Epithelial cell of proximal tubule (primary cell): ENCODE measurements at places on chromosomes 7 and 10.

- DNase-seq, result no peak
These were observed 4.4 kb downstream of the RNF216 start for GRCh38 chr7:5776894-5777660.

GRCh38 chr7:24052572-24053260 lies 231.3 kb upstream of the NPY start:
- no peak for DNase-seq

DNA sequence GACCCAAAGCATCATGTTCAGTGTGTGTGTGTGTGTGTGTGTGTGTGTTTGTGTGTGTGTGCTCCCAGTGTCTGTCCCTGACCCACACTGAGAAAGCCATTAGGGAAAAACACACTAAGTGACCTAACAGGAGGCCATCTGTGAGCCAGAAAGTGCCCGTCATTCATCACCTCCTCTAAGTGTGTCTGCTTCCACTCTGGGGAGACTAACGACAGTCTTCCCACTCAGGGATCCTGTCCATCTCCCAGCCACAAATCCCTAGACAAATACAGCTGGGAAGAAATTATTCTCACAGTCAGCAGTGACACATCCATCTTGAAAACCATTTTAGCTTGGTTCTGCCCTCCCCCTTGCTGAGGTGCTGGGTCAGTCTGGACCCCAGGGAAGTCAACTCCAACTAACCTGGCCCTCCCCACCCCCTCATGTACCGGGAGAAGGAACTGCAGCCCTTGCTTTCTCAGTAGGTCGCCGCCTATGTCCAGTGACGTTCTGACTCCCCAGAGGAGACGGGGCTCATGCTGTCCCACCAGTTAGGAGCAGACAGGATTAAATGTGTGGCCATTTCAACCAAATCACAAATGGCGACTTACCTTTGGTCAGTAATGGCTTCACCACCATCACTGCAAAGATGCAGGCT lies 296.5 kb upstream of the ZNF32 start:
- no peak for DNase-seq

DNA sequence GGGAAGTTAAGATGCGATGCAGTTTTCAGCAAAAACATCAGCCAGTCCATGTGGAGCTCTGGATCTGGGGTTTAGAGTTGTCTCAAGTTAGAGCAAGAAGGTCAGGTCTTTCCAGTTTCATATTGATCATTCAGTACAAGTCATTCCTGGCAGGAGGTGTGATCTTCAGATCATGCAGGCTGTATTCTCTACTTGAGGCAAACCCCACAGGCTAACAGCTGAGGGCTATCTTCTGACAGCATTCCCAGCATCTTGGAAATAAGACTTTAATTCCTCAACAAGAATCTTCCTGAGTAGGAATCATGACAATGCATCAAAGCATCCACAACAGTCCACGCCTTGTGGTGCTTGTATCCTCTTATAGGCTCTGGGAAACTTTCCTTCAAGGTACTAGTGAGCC lies 94.9 kb upstream of the ZNF438 start:
- no peak for DNase-seq

DNA sequence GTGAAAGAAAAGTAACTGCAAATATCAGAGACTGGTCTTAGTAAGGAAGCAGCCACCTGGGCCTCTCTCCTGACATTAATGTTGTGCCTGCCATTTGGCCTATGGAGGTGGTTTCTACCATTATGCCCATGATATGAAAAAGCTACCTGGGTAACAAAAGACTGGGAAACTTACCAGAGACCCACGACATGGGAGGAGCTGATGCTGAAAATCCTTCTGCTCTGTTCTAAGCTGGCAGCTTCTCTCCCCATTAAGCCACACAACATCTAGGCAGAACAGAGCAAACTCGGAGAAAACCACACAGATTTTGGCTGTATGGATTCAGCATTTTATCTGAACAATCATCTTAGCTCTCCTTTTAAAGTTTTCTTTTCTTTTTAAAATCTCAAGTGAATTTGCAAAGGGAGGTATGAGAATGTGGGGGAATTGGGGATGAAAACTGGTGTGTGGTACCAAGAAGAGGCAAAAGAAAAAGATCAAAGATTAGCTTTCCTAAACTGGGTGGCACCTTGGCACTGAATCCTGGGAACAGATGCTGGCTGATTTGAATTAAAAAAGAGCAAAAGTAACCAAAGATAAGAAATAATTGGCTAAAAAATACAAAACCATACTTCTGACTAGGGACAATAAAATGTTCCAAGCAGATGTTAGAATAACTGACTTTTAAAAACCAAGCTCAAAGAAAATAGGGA lies 128.6 kb upstream of the ANKRD1 start:
- no peak for DNase-seq

DNA sequence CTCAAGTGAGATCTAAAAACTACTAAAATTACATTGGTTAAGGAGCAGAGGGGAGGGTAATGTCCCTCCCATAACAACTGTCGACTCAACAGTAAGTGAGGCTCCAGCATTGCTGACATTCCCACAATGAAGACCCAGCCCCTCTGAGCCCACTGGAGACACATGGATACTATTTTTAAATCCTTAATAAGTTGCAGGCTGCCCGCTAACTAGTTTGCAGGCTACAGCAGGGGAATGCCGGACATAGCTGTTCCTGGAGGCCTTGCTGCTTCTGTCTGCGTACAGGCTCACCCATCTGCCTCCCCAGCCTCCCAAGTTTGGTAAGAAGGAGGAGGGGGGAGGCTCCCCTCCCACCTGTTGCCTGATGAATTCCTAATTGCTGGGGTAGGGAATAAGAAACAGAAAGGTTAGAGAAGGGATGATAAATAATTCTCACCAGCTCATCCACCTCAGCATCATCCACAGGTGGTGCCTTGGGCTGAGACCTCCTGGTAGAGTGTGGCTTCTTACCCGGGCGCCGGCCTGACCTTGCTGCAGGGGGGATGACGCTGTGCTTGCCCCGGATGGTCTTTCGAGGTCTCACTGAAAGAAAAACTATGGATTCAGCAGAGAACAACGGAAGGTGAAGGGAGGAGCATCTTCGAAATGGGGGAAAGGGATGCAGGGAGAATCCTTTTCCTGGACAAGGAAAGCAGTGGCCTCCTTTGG lies 10.1 kb downstream of the FZD9 start:
- no peak for DNase-seq

DNA sequence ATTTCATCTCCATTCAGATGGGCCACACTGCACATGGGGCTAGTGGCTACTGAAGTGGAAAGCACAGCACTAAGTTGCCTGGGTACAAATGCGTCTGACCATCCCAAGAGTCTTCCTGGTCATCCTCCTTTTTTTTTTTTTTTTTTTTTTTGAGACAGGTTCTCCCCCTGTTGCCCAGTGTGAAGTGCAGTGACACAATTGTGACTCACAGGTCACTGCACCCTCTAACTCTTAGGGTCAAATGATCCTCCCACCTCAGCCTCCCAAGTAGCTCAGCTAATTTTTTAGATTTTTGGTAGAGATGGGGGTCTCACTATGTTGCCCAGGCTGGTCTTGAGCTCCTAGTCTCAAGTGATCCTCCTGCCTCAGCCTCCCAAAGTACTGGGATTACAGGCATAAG lies 3.4 kb upstream of the TRRAP start:
- no peak for DNase-seq

DNA sequence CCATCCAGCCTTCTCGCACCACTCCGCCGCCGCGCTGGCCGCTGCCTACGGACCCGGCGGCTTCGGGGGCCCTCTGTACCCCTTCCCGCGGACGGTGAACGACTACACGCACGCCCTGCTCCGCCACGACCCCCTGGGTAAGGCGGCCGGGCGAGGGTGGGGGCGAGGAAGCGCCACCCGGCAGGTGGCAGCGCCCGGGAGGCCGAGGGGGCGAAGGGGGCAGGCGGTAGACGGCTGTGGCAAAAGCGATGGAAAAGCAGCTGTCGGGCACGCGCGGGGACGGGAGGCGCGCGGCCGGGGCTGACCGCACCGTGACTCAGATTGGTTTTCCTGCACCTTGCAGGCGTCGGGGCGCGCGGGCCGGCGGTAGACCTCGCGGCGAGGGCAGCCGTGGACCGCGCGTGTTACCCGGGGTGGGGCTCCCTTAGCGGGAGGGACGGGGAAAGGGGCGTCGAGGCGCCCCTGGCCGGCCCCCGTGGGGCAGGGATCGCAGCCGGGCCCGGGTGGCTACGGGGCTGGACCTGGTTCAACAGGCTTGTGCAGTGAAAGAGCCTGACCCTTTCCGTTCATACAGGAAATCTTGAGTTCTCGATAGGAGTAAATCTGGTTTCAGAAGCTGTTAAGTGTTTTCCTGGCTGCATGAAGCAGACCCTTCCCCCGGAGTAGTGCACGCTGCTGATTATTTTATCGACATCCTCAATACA lies 608 bp downstream of the HHEX start:
- no peak for DNase-seq

- no peak for DNase-seq
These were observed 2.4 kb downstream of the ABCC2 start for GRCh38 chr10:99784727-99785441.

DNA sequence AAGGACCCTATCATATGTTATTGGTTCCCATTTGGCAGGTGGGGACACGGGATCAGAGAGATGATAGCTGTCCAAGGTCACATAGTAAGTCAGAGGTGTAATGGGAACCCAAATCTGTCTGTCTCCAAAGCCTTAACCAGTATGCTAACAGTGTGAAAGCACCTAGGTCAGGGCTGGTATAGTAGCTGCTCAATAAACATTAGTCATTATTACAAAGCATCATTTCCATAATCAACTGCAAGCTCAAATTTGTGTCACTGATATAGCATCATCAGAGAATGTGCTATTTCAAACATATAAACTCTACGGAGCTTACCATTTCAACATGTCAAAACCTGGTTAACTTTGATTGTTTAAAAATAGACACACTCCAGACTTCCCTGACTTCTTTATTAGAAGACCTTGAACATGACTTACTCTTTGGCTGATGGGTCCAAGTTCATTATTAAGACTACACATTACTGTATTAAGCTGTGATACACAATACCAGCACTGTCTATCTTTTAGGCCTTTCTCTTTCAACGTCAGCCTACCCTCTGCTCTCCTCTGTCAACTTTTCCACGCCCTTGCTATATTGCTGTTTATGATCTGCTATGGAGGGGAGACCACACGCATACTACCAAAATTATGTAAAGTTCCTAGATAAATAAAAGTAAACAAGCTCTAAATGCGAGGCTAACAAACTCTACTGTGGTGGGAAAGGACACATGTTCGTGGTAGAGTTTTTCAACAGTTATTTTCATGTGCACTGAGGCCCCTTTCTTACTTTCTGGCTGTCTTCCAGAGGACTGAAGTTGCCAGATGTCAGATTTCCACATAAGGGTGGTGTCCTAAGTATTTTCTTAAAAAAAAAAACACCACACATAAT lies 33.6 kb downstream of the DNMBP start:
- DNase-seq, result no peak

- no peak for DNase-seq
These were observed 225.9 kb downstream of the HDAC9 start for GRCh38 chr7:18721429-18721828.

DNA sequence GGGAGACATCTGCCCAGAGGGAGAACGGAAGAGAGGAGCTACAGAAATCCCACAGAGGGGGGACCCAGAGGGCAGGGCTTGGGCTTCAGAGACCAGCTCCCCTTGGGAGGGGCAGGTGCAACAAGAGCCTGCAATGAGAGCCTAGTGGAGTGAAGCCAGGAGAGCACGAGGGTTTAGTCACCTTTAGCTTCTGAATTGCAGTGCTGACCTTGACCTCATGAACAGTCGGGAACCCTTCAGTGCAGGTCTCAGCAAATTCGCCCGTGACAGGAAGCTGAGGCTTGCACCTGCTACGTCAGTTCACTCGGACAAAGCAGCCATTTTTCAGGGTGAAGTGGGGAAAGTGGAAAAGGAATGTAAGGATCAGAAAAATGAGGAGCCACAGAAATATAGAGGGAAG lies 306.8 kb upstream of the CDC14C start:
- no peak for DNase-seq

DNA sequence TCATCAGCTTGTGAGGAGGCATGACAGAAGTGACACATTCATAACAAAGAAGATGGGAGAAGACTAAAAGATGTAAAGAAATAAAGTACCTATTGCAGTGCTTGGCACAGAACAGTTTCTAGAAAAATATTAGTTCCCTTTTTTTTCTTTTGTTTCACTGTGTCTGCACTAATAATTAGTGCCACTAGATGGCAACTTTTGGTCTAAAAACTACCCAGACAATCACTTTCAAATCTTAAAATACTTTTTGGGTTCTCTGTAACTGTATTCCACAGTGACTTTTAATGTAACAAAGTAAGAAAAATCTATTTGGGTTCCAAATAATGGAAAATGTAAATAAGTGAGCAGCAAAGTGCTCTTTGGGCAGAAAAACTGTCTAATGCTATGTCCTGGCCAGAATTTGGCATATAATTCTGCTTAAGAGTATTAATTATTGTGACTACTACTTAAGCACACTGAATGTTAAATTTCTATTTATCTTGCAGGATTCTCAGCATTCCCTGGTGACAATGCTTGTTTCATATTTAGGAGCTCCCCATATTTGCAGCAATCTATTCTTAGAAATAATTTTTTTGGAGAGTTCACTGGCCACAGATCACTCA lies 134.8 kb upstream of the KIF5B start:
- DNase-seq, result no peak

- no peak for DNase-seq
These were observed 423 bp downstream of the BAZ1B start for GRCh38 chr7:73521636-73522104.

- DNase-seq, result no peak
These were observed 56.3 kb upstream of the CYP2C8 start for GRCh38 chr10:95125582-95125981.

DNA sequence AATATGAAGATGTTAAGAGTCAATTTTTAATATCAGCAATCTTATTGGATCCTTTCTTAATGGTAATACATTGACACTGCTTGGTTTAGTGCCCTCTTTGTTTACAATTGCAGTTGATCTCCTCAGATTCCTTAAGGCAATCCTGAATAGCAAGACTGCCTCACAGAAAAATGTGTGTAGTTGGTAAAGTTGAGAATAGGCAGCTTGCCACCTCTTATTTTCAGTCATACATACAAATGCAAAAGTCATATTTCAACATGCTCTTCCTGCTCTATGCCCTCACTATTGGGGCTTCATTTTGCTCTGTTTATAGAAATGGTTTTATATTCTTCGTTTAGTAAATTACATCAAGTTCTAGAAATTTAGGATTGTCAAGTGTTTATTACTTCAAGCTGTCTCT lies 661.1 kb upstream of the ANKRD30A start:
- no peak for DNase-seq

DNA sequence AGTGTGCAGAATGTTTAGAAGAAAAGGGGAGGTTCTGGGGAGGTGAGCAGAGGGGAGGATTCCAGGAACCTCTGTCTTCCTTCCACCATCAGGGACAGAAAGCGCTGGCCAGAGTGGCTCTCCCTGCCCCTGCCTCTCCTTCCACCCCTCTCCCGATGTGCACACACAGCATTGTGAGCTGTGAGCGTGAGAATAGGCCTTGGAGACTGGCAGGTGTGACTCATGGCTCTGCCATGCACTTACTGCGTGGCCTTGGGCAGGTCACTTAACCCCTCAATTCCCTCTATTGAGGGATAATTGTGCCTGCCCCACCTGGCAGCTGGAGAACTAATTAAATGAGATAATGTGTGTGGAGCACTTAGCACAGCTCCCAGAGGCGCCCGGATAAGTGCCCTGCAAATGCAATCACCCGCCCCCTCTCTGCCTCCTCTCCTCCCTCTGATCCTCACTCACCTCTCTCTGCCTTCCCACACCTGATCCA lies 115.4 kb downstream of the ZMIZ1 start:
- peak; percentile 58 for DNase-seq
